ENCODE measurements at places on chromosomes 2 and 18.
A peak's percentile ranks its signal among the peaks of the same experiment; 100 is the strongest.

DNA sequence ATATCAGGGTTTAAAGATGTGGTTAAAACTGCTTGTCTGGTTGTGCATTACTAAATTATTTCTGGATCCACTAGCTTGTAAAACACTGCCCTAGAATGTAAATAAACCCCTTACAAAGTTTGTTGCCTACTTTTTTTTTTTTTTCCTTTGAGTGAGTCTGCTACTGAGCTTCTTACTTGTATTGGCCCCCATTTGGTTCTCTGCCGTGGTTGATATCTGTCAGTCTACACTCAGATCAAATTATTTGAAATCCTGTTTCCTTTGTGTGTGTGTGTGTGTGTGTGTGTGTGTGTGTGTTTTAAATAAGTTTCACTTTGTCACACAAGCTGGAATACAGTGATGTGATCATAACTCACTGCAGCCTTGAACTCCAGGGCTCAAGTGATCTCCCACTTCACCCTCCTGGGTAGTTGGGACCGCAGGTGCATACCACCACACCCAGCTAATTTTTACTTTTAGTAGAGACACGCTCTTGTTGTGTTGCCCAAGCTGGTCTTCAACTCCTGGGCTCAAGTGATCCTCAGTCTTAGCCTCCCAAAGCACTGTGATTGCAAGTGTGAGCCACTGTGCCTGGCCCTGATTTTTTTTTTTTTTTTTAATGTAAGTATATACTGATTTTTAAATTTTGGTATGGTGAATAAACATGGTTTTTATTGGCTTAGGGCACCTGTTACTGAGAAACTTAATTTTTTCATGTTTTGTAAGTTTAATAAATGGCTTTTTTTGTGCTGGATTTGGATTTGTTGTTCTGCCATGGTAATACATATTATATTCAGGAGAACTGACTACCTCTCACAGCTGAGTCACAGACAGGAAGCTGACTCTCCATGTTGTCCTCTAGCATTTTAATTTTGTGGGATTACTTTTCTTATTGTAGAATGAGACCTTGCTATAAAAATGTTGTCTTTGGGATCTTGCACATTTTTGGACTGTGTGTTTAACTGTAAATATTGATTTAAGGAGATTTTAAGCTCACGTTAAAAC is 48.5 kb downstream of the MAP4K4 start:
- DNase-seq: peak; percentile 86

DNA sequence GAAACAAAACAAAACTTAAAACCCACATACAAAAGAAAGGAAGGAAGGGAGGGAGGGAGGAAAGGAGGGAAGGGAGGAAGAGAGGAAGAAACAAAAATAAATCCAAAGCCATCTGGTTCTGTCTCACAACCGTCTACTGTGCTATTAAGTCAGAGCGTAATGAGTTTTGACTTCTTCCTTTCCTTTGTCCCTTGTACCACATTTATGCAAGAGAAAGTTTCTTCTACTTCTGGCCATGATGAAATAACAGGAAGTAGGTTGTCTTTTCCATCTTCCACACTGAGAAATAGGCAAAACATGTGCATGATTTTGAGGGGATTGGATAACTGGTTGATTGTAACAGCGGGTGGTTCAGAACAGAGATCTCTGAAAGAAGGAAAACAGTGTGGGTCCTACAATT is 121.4 kb downstream of the CTAGE1 start:
- DNase-seq: no peak

GRCh38 chr2:5691985-5692529 is at the start of gene SOX11:
SOX11 (plus strand) TSS chr2:5692384; CDS start chr2:5692722, 338 bp downstream.
- DNase-seq: no peak

- no peak for DNase-seq
These were observed 30.6 kb upstream of the SPP2 start for GRCh38 chr2:234019896-234020295.

DNA sequence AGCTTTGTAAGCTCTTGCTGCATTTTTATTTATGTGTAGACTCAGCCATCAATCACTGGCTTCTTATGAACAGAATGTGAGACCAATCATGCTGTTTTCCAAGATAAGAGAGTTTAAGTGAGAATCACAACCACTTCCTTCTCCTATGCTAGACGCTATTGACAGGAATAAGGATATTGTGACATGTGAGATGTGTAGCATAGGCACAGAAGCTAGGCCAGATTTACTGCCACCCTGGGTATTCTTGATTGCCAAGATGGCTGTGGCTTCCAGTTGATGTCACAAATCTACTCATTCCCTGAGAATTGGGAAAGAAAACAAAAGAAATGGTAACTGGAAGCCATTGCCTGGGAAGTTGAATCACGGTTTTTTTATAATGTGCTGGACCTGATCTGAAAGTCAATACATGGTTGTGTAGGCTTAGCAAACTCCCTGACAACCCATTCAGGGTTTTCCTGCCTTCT is 49.9 kb downstream of the RAB27B start:
- DNase-seq: peak; percentile 54

- no peak for DNase-seq
These were observed 12.6 kb upstream of the SEC11C start for GRCh38 chr18:59127047-59127446.

- DNase-seq: peak; percentile 82
These were observed 256.6 kb upstream of the NT5C1B start for GRCh38 chr2:18845854-18846445.

- no peak for DNase-seq
These were observed 22.2 kb upstream of the DNAH6 start for GRCh38 chr2:84494070-84494469.

- DNase-seq: no peak
These were observed 313.7 kb downstream of the ZNF521 start for GRCh38 chr18:25038261-25038660.

DNA sequence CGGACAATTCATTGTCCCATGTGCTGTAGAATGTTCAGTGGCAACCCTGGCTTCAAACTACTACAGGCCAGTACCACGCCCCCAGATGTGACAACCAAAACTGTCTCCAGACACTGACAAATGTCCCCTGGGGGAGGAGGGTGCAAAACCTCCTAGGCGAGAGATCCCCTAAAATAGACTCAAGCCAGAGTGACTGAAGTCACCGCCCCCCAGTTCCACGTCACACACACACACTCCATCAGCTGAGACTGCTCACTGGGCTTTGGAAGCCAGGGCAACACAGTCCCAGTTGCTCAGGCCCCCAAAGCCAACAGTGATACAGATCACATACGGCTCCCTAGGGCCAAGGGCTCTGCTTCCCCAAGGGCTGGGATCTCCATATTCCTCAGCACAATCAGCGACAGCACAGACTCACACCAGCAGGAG is 19.1 kb downstream of the HDAC4 start:
- no peak for DNase-seq

DNA sequence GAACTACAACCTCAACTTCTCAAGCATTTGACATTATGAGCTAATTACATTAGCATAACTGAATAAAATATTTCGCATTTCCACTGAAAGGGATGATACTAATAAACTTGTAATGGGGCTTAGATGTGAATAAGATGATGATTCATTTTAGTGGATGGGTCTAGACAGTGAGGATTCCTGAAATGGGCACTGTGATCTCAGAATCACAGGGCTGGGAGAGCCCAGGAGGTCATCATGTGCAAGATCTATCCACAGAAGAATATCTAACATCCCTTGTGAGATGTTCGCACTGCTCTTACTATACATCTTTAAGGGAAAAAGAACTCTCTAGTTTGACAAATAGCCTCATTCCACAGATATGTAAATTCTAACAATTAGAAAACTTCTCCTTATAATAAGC is 245.7 kb downstream of the DYM start:
- DNase-seq: no peak
